Activated CD4-positive, CD25-positive, alpha-beta regulatory T cell treated with anti-CD3 and anti-CD28 coated beads, Interleukin-2, amount 50 U/mL, for 16 hours (primary cell): ENCODE measurements at places on chromosomes 1 and 21.

DNA sequence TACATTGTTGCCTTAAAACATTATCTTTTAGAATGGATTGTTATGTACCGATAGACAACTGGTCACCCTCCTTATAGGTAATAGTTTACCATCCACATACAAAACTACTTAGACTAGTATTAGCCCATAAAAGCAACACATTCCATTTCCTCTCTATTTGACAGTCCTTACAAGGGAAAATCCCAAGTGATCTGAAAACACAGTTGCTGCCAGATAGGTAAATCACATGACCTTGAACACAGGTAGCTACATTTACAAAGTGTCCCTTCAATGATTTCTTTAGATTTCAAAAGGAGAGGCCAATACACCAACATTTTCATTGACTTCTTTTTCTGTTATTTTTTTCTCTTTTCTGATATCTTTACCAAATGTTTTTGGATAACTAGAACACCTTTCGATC, 102.9 kb upstream of the SMYD2 start:
- no peak for DNase-seq

- no peak for DNase-seq
These were observed 32.9 kb upstream of the IL12RB2 start for GRCh38 chr1:67274623-67275325.

GRCh38 chr1:23816906-23817305, 8.3 kb downstream of the HMGCL start:
- no peak for DNase-seq

DNA sequence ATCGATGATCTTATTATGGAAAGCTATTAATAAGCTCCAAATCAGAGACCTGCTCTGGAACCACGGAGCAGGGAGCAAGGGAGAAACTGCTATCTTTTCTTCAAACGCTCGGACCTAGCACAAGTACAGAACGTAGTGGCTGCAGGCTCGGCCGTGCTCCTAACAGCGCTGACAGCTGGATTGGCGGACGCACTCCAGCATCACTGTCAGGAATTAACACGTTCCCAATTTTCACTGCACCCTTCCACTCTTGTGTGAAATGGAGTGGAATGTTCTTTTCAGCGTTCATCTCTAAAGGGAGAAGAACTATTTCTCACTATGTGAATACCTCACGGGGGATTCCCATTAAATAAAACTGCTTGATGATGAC, 106.9 kb downstream of the ZNF281 start:
- DNase-seq, result no peak

DNA sequence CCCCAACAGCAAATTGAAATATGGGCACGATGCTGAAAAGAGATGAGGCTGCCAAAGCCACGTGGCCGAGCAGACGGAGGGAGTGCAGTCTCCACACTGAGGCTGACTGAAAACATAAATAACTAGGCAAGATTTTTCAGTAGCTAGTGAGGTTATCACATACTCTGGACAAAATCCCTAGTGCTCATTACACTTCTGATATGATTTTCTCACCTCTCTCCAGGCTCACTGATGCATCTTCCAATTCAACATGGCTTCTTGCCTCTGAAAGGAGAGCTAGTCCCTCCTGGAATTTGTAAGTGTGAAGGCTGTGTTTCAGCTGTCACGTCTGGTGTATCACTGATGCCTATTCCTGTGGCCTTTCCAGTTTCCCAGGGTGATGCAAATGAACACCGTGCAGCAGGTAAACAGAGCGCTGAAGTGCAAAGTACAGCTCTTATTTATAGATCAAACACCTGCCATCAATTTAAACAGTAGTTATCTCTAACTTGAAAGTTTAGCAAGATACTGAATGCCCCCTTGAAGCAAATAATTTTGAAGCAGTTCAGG, 656.1 kb downstream of the KIF26B start:
- no peak for DNase-seq

- DNase-seq, result no peak
These were observed 79.8 kb upstream of the F3 start for GRCh38 chr1:94621395-94621794.

DNA sequence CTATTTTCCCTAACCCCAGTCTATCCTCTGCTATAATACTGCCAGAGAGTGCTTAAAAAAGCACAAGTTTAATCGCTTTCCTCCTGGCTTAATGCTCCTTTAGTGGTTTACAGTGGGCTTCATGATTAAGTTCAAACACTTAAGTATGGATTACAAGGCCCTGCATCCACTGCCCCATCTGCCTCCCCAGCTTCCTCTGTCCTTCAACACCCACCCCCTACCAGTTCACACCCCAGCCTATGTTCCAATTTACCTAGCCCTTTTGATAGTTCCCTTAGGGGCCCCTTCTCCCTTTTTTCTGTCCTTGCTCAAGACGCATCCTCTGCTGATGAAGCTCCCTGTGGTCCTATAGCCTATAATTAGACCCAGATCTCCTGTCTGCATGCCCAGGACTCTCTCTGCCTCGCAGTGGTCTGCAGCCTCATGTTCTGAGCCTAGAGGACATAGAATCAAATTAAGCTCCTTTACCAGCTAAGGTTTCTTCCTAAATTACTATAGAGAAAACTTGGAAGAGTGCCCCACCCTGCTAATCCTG, 212.5 kb downstream of the FGGY start:
- DNase-seq, result no peak

DNA sequence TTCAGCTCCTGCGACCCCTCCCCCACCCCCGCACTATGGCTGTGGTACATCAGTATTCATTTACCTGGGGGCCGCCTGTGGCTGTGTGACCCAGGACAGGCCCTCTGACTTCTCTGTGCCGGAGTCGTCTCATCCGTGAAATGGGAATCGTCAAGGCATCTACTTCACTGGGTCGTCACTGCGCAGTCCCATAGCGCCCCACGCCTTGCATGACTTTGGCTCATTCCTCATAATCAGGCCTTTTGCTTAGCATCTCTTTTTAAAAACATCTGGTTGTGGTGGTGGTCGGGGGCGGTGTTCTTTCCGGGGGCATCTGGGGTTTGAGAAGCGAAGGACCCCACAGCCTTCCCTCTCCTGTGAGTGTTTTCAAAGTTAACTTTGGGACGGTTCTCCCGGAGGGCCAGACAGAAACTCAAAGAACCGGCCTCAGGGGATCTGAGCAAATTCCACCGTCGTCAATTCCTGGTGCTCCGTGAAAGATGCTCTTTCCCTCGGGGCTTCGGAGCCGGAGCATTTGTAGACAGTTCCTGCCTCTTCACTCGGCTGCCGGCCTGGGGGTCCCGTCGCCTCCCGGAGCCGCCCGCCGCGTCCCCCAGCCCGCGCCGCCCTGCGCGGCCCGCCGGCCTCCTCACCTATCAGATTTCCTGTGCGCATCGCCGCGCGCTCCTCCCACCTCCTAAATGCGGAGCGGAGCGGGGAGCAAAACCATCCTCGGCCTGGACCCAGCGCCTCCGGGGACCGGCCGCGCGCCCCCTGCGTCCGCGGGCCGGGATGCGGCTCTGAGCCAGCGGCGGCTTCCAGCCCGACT, at the start of gene B3GALT5:
B3GALT5 (plus strand) TSS at position 708 of the 808 bp plus-strand sequence. CDS start 47,620 bp downstream, outside the sequence.
- DNase-seq, result no peak

DNA sequence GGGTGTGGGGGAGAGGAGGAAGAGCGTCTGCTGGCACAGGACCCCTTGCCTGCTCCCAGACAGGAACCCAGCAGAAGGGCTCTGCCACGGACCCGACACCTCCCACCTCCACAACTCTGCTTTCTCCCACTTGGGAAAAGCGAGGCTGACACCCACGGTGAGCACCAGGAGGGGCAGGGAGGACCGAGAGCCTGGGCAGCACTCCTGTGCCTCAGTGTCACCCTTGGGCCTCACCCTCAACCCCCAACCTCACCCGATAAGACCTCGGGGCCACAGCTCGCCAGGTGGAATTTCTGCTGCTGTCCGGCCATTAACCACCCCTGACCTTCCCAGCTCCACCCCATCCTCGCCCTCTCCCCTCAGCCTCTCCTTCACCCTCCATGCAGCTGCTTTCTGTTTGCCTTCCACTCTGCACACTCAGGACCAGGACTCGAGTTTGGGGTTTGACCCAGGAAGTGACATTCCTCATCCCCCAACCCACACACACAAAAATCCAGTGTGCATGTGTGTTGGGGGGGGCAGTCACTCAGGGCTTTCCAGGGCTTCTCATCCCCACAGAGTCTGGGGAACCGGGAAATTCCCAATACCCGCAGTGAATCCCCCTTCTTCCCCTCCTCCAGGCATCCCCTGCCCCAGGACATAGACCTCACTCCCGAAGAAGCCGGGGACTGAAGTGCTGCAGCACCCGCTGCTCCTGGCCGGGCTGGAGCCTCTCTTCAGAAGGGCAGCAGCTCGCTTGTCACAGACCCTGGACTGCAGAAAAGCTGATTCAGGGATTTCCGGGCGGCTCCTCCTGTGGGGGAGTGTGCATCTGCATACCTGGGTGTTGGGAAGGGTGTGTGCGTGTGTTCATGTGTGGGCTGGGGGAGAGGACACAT, 65.8 kb downstream of the SYT2 start:
- no peak for DNase-seq

- DNase-seq, result no peak
These were observed 40.9 kb downstream of the CLIC4 start for GRCh38 chr1:24786191-24786590.

GRCh38 chr1:203158960-203159665, 16.5 kb downstream of the MYBPH start:
- DNase-seq, result no peak
